ENCODE measurements at places on chromosomes 12 and 14.

- ATAC-seq: no peak
Observed at GRCh38 chr14:101373690-101374295, 187.5 kb upstream of the DIO3 start.

GRCh38 chr14:85702997-85703396, 173.1 kb downstream of the FLRT2 start:
- no peak for ATAC-seq

GRCh38 chr12:87107766-87108165, 851.6 kb upstream of the MGAT4C start:
- ATAC-seq: no peak

DNA sequence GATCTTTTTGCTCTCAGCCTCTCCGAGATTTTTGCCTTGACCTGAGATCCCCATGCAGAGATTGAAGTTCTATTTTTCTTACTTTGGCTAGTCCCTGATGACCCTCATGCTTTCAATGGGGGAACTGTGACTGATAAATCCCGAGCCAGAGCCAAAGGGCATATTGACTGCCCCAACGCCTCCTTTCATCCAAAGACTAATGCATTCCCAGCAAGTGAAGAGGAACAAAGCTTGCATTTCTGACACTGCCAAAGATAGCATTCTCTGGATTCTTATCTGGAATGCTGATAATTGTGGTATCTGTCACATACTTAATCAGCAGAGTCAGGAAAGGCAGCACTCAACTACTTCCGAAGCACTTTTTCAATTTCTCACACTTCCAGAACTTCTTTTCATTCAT, 152.3 kb upstream of the EGLN3 start:
- no peak for ATAC-seq

DNA sequence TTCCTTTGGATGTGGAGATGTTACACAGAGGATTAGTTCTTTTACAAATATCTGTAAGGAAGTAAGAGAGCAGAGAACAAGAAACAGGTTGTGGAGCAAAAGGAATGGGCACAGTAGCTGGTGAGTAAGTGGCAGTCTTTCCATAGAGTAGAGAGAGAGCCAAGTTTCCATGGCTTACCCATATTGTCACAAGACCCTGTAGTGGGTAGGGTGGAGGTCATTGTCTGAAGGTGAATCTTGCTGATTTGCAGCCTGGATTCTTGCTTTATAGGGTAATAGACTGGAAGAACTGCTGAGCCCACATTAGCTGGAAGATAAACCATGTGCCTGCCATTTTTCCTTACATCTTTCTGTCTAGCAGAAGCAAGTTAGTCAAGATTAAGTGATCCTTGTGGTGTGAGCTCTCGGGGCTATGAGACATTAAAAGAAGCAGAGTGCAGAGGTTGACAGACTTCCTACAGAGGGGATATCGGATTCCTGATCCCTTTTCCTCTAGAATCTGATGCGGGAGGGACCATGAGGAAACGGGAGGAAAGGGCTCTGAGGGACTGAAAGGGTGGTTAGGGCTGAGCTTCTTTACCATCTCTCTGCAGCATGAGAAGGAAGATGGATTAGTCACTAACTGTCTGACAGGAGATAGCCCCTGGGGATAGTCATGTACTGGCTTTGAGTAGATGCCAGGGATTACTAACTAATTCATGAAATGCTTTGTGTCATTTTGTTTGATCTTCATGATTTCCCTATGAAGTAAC, 44.0 kb upstream of the LRTM2 start:
- no peak for ATAC-seq

- no peak for ATAC-seq
Observed at GRCh38 chr14:102902086-102902485, 20.4 kb upstream of the AMN start.

DNA sequence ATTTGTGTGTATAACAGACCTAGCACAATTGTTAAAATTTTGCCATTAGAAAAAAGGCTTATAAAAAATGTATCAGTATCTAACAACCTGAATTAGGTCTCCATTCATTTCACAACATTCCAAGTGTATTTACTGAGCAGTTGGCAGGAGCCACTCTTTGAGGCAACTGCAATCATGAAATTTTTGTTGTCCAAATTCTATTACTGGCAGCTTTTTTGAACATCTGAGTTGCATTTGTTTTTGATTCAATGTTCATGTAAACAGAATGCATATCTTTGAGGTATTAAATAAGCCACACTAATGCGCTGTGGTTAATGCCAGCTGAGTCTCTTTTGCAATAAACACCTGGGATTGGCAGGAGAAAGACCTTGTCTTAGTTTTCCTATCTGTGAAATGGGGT, 8.7 kb downstream of the KITLG start:
- ATAC-seq: no peak

DNA sequence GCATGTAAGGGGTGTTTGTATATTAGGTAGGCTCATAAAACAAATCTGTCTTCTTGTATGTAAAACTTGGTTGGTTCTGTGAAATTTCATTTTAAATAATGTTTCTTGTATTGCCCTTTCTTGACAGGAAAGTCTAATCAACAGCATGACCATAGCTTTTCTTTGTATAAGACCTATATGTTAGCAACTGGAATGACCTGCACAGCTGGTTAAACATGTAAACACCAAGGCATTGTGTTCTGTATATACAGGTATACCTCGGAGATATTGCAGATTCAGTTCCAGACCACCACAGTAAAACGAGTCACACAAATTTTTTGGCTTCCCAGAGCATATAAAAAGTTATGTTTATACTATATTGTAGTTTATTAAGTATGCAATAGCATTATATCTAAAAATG, 183.6 kb downstream of the ERC1 start:
- no peak for ATAC-seq

GRCh38 chr14:59811815-59812214, 58.8 kb downstream of the RTN1 start:
- ATAC-seq: no peak

DNA sequence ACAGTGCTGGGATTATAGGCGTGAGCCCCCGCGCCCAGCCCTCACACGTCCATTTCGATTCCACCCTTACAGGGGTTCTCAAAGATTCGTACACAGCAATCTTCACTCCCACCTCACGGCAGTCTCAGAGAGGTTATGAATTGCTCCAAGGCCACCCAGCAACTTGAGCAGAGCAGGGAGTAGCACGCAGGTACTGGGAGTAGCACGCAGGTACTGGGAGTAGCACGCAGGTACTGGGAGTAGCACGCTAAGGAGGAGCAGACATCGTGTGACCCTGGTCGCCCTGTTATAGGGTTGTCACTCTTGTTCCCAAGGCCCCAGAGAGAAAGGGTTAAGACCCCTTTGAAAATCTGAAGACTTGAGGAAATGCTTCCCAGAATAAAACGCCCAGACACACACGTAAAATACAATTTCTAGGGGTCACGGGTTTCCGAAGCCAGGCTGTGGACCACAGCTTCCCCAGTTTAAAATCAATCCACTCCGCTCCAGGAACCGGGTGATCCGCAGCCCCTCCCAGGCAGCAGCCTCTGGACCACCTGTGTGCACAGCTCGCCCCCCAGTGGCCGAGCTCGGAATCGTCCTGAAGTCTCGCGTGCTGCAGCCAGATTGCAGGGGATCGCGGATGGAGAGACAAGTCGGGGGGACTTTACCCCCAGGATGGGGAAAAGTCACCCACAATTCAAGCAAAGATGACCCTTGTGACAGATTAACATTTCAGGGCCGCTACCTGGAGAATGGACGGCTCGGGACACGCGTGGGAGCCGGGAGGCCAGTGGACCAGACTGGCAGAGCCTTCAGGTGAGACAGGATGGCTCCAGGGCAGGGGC, 92.0 kb downstream of the SCARB1 start:
- ATAC-seq: no peak

DNA sequence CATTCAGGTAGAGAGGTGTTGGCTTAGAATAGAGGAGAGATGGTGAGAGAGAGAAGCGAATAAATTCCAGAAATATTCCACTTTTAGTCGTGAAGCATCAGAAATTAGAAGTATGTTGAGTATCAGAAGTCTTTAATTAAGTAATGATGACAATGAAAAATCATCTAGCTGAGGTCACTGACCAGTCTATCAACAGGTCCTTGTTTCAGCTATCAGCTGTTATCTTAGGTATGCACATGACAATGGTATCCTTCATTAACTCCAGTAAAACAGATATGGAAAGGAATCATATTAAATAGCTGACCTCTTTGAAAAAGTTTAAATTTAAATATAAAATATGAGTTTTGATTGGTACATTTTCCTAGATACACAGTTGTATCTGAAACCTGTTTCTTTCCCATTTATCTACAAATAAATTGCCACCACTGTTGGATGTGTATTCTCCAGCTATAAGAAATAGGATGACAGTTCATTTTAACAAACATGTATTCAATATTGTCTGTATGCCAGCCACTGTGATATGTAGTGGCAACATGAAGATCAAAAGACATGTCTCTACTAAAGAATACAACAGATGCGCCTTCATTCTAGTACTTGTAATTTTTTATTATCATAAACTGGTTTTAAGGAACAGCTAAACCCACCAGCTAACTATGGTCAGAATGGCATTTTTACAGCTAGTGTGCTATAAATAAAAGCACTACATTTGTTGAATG, 424.2 kb upstream of the DCN start:
- ATAC-seq: no peak

GRCh38 chr12:79881351-79881750, 53.5 kb downstream of the PPP1R12A start:
- ATAC-seq: no peak

DNA sequence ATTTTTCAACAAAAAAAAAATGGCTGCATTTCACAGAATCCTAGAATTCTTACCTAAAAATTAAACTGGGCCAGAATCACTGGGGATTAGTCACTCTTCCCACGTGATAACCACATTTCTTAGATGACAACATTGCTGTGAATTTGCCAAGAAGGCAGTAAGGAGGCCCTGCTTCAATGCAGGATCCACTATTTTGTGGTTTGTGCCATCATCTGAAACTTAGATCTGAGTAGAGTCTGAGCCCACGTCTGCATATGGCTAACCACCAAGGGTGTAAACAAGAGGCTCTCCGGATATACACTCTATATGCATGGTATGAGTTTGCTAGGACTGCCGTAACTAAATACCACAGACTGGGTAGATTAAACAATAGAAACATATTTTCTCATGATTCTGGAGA, 24.4 kb upstream of the TBX5 start:
- no peak for ATAC-seq

- no peak for ATAC-seq
Observed at GRCh38 chr14:104936361-104937155, 11.9 kb downstream of the PLD4 start.

DNA sequence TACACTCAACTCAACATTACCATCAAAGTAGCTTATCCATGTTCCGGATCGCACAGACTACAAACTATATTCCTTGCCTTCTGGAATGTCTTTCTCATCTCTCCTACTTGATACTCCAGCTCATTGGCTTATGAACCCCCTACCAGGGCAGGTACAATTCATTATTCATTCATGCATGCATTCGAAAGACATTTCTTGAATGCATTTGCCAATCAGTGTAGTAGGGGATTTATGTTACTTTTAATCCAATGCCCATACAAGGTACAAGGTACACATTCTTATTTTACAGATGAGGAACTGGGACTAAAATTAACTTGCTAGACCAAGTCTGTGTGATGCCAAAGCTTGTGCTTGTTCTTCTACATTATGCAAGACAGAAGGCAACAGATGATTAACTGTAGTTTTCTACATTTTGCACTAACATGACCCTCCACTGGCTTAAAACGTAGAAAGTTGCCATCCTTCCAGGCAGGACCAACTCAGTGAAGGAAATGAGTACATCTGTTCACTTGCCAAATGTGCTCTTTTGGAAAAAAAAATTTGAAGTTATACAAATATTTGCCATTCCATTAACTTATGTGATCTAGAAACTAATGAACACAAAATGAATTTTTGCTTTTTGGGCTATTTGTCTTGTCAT, 53.8 kb upstream of the KCNJ8 start:
- ATAC-seq: no peak

DNA sequence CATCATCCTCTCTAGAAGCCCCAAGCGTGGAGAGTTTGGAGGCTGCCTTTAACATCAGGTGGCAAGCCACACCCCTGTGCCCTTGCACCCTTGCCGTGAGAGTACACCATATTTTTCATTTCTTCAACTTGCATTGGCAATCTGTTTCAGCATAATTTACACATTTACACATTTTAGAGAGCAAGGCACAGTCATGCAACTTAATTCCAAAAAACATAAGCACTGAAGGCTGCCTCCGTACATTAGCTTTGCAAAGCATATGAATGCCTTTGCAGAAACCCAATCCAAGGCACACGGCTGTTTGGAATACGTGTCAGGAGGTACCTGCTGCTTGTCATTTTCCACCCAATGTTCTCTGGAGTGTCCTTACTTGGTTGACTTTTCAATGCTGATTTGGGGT, 833.1 kb downstream of the VRK1 start:
- ATAC-seq: no peak

- no peak for ATAC-seq
Observed at GRCh38 chr12:108560321-108560721, 652 bp downstream of the SART3 start.

DNA sequence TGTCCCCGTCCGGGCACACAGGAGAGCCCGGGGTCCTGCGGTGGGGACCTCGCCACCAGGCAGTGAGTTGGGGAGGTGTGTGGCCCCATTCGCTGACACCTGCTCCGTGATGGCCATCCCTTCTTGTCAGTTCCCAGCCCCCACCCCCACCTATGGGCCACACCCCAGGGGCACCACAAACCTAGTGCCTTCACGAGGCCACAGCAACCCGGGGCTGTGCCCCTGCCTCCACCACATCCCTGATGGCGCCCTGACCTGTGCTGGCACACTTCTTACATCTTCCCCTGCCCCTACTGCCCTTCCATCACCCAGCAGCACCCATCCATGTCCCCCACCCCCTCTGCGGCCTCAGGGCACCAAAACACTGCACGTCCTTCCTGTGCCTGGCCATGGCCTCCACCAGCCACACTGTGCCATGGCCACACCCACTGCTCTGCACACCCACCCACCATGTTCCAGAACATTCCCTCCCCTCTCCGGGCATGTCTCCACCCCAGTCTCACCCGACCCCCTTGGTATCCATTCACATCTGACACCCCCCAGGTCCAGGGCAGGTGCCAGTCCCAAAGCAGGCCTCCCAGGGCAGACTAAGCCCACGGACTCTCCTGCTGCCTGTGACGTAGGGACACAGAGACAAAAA, 24.4 kb downstream of the JAG2 start:
- ATAC-seq: no peak

DNA sequence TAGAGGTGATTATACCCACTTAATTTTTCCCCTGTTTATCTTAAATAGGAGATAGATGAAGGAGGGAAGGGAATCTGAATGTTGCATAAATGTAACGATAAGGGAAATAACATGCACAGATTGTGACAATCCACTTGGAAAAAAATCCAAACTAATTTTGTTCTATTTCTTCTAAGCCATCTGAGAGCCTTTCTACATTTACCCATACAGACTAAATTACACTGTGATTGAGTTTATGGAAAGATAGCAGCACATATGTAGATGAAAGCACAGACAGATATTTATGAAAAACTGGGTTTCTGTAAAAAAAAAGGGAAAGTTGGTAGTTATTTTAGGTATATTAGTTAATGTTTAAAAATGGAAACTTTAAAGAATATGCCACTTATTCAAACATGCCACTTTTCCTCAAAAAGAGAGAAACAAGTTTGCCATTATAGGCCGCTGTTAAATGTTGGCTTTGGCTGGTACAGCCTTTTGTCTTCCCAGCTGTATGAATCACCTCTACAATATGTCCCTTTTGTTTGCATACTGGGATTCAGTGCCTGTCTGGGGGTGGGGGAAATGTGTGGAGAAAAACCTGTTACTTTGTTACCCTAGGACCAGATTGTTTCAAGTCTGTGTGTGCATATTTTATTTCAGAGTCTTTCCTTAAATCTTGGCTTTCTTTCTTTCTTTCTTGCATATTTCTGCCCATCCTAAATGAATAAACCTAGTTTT, 470.2 kb upstream of the LMO3 start:
- no peak for ATAC-seq

- ATAC-seq: no peak
Observed at GRCh38 chr14:20792556-20792955, 10.1 kb downstream of the RNASE1 start.
